ENCODE measurements at places on chromosomes 3 and 15.

DNA sequence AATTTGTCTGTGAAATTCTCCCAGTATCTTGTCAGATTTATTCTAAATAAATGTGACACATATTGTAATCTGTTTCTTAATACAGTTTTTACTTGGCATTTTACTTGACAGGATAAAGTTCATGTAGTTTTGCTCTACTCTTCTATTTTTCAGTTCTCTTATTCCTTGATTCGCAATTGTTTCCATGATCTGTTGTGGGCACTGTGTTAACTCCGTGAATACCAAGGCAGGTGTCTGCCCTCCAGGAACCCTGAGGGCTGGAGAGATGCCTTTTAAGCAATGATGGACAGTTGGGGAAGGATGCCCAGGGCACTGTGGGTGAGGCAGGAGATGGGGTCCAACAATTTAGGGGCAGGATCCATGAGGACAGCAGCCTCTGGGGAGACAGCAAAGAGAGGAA, 3.1 kb downstream of the CLDN11 start:
- no peaks in the 10 kb centered on the region for H3K27me3 ChIP-seq
- no peak for DNase-seq
- peak overlapping the region; percentile 31 for H3K4me3 ChIP-seq

GRCh38 chr3:180430896-180431295, 171.1 kb upstream of the TTC14 start:
- H3K27me3 ChIP-seq = no peaks in the 10 kb centered on the region
- H3K36me3 ChIP-seq = no peaks in the 10 kb centered on the region
- no peak for DNase-seq

GRCh38 chr3:147422601-147423536, 13.7 kb downstream of the ZIC1 start:
- no peak for DNase-seq
- H3K36me3 ChIP-seq = no peaks in the 10 kb centered on the region
- peaks cover 71% of the 10 kb centered on the region for H3K27me3 ChIP-seq
- H3K27ac ChIP-seq = no peak overlapping the region

GRCh38 chr3:127671523-127672428, 976 bp upstream of the ABTB1 start:
- no peaks in the 10 kb centered on the region for H3K27me3 ChIP-seq
- peaks cover 15% of the 10 kb centered on the region for H3K36me3 ChIP-seq
- peak overlapping the region; percentile 90 for H3K27ac ChIP-seq
- peaks cover 41% of the 10 kb centered on the region for H3K4me1 ChIP-seq

DNA sequence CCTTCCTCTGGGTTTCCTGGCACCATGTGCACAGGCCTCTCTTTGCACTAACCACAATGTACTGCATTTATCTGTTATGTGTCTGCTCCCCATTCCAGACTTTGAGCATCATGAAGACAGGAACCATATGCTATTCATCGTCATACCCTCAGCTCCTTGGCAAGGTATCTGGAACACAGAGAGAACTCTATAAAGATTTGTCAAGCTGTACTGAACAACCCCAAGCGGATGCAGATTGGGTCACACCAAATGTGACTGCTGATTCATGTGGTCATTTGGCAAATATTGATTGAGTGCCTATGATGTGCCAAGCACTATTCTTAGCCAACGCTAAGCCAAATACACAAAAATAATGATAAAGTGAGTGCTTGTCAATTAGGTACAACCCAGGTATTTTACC, 7.5 kb upstream of the MEGF11 start:
- H3K4me1 ChIP-seq = no peaks in the 10 kb centered on the region
- no peak for DNase-seq
- no peak overlapping the region for H3K27ac ChIP-seq
- H3K27me3 ChIP-seq = peaks cover under 1% of the 10 kb centered on the region

DNA sequence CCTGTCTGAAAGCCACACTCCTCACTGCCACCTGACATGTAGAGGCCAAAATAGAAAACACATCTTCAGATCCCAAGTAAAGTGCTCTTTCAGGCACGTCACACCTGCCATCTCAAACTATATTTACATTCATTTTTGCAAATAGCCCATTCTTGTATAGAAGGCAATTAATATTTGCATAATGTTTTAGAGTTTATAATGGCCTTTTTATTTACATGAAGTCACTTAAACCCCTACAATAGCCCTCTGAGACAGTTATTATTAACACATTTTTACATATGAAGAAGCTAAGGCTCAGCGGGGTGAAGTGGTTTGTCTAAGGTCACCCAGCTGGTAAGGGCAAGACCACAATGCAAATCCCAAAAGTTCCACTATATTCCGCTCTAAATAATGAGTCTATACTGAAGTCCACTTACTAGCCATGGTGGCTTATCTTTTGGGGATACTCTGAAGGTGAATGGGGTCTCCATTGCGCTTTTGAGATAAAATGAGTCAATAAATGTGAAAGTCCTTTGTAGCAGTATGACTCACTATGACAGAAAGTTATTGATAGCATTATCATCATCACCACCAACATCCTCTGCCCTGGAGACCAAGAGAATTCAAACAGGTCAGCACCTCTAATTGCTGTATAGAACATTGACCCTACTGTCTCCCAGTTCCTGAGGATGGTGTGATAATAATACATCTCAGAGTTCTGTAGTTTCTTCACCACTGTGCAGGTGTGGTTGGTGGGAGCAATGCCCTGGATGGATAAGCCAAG, 155.9 kb upstream of the BCL6 start:
- no peak overlapping the region for H3K27ac ChIP-seq
- H3K4me3 ChIP-seq = no peak overlapping the region
- peaks cover 5% of the 10 kb centered on the region for H3K4me1 ChIP-seq
- no peaks in the 10 kb centered on the region for H3K36me3 ChIP-seq

DNA sequence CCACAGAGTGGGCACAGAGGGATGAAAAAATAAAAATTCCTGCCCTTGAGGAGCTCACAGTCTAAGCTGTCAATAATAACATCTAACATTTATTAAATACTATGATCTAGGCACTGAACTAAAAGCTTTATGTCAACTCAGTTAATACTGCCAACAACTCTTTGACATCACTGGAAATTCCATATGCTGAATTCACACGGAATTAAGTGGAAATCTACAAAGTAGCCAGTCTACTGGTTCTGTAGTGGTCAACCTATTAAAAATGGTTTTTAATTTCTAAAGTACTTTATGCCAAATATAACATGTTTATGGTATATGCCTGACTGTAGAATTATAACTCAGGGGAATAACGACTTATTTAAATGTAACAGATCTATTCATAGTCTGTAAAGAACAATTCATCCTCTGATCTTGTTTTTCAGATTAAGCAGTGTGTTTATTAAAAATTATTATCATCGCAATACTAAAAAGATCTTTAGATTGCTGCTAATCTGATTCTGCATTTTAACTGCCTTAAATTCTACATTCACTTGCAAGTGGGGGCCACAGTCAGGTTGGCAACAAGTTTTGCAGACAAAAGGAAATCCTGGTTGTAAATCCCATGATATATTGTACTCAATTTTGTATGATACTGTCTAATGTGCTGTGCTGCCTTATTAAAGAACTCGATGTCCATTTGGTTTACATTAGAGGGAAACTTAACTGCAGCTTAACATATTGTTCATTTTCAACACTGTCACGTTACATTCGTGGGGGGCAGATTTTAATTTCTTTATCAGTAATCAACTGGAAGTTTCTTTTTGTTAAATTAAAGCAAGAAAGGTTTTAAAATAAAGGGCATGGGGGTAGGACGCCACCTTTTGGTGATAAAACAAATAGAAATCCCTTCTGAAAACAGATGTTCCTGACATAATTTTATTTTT, 2.6 kb upstream of the FOXP1 start:
- no peaks in the 10 kb centered on the region for H3K36me3 ChIP-seq
- H3K4me1 ChIP-seq = peaks cover 39% of the 10 kb centered on the region
- peak; percentile 57 for DNase-seq
- peak overlapping the region; percentile 96 for H3K27ac ChIP-seq
- H3K27me3 ChIP-seq = no peaks in the 10 kb centered on the region

- H3K4me1 ChIP-seq = no peaks in the 10 kb centered on the region
- H3K4me3 ChIP-seq = no peak overlapping the region
- no peak for DNase-seq
- no peaks in the 10 kb centered on the region for H3K27me3 ChIP-seq
These were observed 583.4 kb upstream of the SGO1 start for GRCh38 chr3:20769430-20769829.

GRCh38 chr3:88041005-88041404, 17.8 kb downstream of the CGGBP1 start:
- H3K36me3 ChIP-seq = no peaks in the 10 kb centered on the region
- DNase-seq = no peak
- H3K4me3 ChIP-seq = no peak overlapping the region

DNA sequence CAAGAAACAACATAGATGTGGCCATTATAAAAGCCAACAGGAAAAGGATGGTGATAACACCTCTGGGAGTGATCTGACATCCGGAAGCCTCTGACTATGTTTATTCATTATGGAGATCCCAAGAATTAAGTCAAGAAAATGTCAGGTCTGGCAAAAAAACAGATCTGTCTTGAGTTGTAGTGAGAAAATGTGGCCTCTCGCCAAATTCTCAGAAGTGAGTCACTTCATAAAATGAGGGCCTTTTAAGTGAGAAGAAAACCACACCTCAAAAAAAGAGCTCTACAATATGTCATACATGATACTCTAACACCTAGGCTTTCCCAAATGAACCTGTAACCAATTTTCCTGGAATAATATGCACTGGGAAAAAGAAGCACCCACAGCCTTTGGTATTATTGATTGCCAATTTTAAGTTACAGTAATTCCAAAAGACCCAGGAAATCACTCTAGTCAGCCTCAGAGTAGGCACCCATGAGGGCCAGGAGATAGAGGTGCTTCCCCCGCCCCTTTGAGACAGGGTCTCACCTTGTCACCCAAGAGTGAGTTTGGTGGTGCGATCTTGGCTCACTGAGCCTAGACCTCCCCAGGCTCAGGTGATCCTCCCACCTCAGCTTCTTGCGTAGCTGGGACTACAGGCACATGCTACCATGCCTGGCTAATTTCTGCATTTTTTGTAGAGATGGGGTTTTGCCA, 38.0 kb downstream of the CCR3 start:
- no peaks in the 10 kb centered on the region for H3K36me3 ChIP-seq
- DNase-seq = peak; percentile 90
- H3K27me3 ChIP-seq = no peaks in the 10 kb centered on the region
- H3K4me1 ChIP-seq = no peaks in the 10 kb centered on the region

DNA sequence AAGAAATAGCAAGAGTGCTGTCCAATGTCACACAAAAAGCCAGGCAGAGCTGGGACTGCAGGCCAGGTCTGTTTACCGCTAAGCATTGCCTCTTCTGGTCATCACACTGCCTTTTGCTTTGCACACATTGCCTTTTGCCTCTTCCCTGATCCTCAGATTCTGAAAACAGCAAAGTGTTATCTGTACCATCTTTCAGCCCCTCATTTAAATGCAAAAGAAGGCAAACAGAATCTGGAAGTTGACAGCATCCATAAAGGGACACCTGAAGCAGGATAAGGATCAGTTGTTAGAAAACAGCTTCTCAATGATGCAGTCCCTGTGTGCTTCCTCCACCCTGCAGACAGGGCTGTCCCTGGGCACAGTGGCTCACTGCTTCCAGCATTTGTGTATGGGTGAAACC, 106.7 kb upstream of the RAD18 start:
- peaks cover 22% of the 10 kb centered on the region for H3K4me1 ChIP-seq
- no peaks in the 10 kb centered on the region for H3K36me3 ChIP-seq
- H3K27ac ChIP-seq = no peak overlapping the region
- no peak for DNase-seq

GRCh38 chr3:141530415-141530768, 43.6 kb downstream of the RASA2 start:
- H3K36me3 ChIP-seq = peaks cover 2% of the 10 kb centered on the region
- no peaks in the 10 kb centered on the region for H3K27me3 ChIP-seq
- no peak for DNase-seq
- H3K4me1 ChIP-seq = peaks cover 15% of the 10 kb centered on the region
- no peak overlapping the region for H3K4me3 ChIP-seq
